ENCODE measurements at places on chromosomes 13 and 19. TPM values are rescaled to one million over a fixed set of nuclear protein-coding genes. Genes with fewer than 3 reads are reported as not detected.

DNA sequence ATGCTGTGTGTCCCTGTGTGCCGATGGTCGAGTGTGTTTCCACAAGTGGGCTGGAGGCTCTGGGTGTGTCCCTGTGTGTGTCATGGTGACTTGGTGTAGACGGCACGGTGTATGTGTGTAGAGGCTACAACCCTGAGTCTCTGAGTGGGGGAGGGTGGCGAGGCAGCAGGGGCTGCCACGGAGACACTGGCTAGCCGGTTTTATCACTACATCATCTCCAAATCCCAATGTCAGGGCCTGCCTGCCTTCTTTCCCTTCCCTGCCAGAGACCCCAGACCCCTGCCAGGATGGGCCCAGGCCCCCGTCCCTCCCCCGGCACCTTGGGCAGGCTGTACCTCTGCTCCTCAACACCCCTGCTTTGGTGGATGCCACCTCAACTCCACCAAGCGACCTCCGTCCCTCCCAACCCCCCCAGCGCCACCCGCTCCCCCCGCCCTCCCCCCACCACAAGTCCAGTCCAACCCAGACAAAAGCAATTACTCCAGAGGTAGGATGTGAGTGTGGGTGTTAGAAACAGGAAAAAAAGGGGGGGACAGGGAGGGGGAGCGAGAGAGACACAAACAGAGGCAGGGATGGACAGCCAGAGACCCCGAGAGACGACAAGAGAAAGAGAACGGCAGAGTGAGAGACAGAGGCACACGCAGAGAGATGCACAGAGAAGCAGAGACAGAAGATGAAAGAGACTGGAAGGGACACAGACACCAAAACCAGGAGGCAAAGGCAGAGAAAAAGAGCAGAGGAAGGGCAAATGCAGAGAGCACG, 21.6 kb upstream of the POU2F2 start:
- no peak overlapping the region for H3K27ac ChIP-seq
- no peak for DNase-seq
- no peak overlapping the region for H3K4me3 ChIP-seq
- H3K27me3 ChIP-seq = peaks cover 76% of the 10 kb centered on the region
- peaks cover 38% of the 10 kb centered on the region for H3K4me1 ChIP-seq

DNA sequence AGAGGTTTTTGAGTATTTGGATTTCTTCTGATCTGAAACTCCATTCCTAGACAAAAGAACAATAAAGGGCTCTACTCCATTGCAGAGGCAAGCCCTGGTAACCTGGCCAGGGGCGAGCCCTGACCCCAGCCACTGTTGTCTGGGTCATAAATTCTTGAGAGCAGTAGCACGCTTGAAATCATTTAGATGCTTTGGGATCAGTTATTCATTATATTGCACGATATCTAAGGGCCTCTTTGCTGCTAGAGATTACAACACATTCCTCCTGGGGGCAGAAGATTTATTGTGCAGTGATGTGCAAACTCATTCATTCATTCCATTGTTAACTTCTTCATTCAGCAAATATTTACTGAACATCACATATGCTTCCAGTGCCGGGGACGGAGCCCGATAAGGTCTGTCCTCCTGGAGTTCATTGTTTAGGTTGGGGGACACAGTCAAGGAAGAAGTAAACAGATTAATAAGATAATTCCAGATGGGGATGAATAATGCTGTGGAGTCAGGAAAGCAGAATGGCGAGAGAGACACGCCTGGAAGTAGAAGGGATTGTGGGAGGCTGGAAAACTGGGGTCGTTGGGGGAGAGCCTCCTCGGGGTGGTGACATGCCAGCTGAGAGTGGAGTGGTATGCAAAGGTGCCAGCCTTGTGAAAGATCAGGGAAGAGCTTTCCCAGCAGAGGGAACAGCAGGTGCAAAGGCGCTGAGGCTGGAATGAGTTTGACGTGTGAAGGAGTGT, 34.9 kb downstream of the SIPA1L3 start:
- peaks cover 46% of the 10 kb centered on the region for H3K4me1 ChIP-seq
- H3K27me3 ChIP-seq = no peaks in the 10 kb centered on the region
- no peak for DNase-seq
- H3K36me3 ChIP-seq = peaks cover 12% of the 10 kb centered on the region
- peak overlapping the region; percentile 42 for H3K4me3 ChIP-seq
- H3K27ac ChIP-seq = peak overlapping the region; percentile 25

DNA sequence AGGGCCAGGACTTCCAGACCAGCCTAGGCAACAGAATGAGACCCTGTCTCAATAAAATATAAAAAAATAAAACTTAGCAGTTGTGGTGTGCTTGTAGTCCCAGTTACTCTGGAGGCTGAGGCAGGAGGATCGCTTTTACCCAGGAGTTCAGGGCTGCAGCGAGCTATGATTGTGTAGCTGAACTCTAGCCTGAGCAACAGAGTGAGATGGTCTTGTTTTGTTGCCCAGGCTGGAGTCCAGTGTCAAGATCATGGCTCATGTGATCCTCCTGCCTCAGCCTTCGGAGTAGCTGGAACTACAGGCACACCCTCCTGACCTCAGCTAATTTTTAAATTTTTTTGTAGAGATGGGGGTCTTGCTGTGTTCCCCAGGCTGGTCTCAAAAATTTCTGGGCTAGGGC, 4.3 kb upstream of the JUNB start:
- peaks cover 24% of the 10 kb centered on the region for H3K4me1 ChIP-seq
- H3K27ac ChIP-seq = peak overlapping the region; percentile 17
- no peaks in the 10 kb centered on the region for H3K27me3 ChIP-seq
- peak overlapping the region; percentile 36 for H3K4me3 ChIP-seq
- DNase-seq = no peak
- peaks cover 46% of the 10 kb centered on the region for H3K36me3 ChIP-seq

DNA sequence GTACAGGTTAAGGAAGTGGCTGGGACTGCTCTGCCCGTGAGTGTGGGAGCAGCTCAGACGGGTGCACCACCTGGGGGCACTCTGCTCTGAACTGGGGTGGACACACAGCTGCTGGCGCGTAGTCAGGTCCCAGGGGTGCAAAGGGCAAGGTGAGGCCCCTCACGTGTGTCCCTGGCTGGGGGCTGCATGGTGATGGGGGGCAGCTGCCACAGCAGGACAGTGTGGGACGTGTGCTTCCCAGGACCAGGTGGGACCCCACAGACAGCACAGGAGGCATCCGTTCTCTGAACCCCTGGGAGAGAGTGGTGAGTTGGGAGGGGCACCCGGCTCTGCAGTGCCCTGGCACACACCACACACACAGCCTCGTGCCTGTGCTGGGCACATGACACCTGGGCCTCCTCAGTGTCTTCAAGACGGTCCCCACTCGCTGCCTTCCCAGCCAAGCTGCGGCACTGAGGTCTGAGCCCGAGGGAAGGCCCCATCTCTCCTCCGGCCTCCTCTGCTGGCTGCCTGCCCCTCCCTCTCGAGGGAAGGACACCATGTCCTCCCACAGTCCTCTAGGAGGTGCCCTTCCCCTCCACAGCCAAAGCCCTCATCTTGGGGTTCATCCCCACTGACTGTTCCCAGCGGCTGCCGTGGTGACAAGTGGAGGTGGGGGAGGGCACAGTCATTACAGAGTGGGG, 24.7 kb downstream of the CILP2 start:
- DNase-seq = no peak
- H3K4me3 ChIP-seq = no peak overlapping the region
- H3K4me1 ChIP-seq = no peaks in the 10 kb centered on the region
- no peaks in the 10 kb centered on the region for H3K36me3 ChIP-seq

DNA sequence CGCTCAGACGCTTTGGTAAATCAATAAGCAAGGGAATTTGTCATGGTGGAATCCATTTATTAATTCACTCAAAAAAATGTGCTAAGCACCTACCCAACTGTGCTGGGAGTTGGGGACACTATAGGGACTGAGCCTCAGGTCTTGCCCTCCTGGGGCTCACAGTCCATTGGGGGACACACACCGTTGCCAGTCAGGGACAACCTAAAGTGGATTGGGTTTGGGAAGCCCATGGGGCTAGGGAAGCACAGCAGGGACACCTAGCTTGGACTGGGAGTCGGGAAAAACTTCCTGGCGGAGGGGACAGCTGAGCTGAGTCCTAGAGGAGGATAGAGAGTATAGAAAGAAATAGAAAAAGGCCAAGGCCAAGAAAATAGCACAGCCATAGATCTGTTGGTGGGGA, 8.5 kb downstream of the FOSB start:
- DNase-seq = no peak
- peak overlapping the region; percentile 66 for H3K27ac ChIP-seq
- peaks cover 14% of the 10 kb centered on the region for H3K27me3 ChIP-seq
- peaks cover 74% of the 10 kb centered on the region for H3K36me3 ChIP-seq
- H3K4me3 ChIP-seq = peak overlapping the region; percentile 2

DNA sequence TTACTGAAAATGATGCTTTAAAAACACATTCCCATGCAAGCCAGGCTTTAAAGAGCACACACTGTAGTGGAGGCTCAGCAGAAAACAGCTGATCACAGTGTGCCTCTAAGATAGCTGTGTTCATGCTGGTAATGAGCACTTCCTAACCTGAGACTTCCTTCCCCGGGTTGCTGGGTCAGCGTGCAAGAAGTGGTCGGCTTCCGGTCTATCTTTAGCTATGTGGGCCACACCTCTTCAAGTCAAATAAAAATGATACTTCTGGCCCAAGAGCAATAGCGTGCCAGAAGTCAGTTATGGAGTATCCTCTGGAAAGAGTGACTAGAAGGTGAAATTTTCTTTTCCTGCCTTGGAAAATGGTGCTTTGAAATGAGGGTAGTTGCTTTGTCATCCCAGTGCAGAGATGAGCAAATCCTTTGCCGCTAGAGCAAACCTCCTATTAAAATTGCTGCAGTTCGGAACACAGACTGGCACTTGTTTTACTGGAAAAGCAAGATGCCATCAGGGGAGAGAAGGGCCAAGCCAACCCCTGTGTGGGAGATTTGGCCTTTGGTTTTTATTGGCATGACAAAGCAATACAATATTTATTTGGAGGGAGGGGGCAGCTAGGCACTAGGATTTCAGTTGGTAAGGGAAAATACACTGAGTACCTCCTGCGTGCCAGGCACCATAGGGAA, 64.2 kb downstream of the ARHGAP35 start:
- H3K27me3 ChIP-seq = no peaks in the 10 kb centered on the region
- H3K4me3 ChIP-seq = peak overlapping the region; percentile 67
- H3K4me1 ChIP-seq = peaks cover 45% of the 10 kb centered on the region
- peak; percentile 50 for DNase-seq

- DNase-seq = no peak
- no peak overlapping the region for H3K27ac ChIP-seq
- peaks cover 41% of the 10 kb centered on the region for H3K36me3 ChIP-seq
- no peak overlapping the region for H3K4me3 ChIP-seq
Observed at GRCh38 chr19:19659646-19660245, 3.7 kb downstream of the ATP13A1 start.

DNA sequence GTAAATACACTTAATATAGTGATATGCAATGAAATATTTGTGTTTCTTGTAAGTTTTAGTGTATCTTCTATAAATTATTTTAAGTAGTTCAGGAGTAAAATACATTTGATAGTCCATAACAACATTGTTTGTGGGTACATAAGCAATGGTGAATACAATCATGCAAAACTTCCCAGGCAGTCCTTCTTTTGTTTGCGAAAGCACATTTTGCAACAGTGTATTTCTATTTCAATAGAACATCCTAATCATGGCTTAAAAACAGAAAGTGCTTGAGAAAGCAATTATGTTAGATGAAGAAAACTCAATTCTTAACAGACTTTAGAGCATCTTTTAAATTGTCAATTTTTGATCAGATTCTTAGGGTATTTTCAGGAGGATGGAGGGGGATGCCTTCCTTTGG, 155.6 kb downstream of the POSTN start:
- H3K36me3 ChIP-seq = no peaks in the 10 kb centered on the region
- DNase-seq = no peak
- H3K4me1 ChIP-seq = no peaks in the 10 kb centered on the region
- H3K27ac ChIP-seq = no peak overlapping the region
- no peaks in the 10 kb centered on the region for H3K27me3 ChIP-seq

- no peak overlapping the region for H3K27ac ChIP-seq
- no peak overlapping the region for H3K4me3 ChIP-seq
- peaks cover 31% of the 10 kb centered on the region for H3K27me3 ChIP-seq
- no peak for DNase-seq
Observed at GRCh38 chr13:46476174-46476573, 76.8 kb upstream of the LRCH1 start.

DNA sequence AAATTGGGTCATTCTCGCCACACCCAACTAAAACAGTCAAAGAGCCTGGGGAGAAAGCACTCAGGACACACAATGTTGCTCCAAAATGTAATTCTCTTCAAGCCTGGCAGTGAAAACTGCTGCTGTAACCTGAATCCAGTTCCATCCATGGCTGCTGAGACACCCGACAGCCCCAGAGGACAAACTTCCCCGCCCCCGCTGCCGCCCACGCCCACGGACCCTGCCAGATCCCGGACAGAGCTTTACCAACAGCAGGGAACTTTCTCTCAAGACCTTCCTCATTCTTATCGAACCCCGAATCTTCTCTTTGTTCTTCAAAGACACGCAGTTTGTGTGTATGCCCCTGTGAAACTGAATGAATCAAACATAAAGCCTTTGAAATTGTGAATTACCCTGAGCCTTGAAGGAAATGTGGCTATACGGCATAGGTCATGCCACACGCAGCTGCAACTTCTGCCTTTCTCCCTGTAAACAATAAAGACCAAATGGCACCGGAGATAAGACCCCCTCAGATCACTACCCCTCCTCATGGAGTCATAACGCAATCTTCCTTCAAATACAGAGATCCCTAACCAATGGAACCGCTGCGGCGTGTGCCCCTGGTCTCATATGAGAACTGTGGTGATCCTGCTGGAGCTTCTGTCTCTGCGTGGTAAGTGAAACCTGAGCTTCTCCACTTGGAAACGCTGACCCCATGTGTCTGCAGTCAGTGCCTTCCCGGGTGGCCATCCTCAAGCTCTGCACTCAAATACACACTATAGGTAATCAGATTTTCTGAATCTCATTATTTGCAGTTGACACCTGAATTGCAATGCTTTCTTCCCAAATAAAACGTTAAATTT, 4.8 kb upstream of the LAMP1 start:
- peak overlapping the region; percentile 43 for H3K4me3 ChIP-seq
- no peak for DNase-seq
- H3K4me1 ChIP-seq = peaks cover 11% of the 10 kb centered on the region
- peaks cover 8% of the 10 kb centered on the region for H3K36me3 ChIP-seq
- H3K27me3 ChIP-seq = peaks cover 12% of the 10 kb centered on the region

Gene ZNF90
- total RNA-seq = 6.2 TPM

Gene NEK5
- total RNA-seq = 0.54 TPM

Gene LPAR2
- total RNA-seq = 25.0 TPM

Gene COL4A2
- 0.42 TPM for total RNA-seq

Gene SIGLEC8
- not detected for total RNA-seq

Gene SULT2B1
- total RNA-seq = not detected

Gene IGFL2
- total RNA-seq = not detected
